ENCODE measurements at places on chromosomes 5 and 9. TPM values are rescaled to one million over a fixed set of nuclear protein-coding genes. Genes with fewer than 3 reads are reported as not detected.

GRXCR2 gene
- not detected for total RNA-seq

PRSS3 gene
- 4.6 TPM for total RNA-seq

SUSD3 gene
- total RNA-seq: 41.4 TPM

- H3K27ac ChIP-seq: no peak overlapping the region
- no peak for DNase-seq
- no peaks in the 10 kb centered on the region for H3K27me3 ChIP-seq
- H3K4me3 ChIP-seq: no peak overlapping the region
- H3K4me1 ChIP-seq: no peaks in the 10 kb centered on the region
These were observed 1850.0 kb upstream of the ACO1 start for GRCh38 chr9:30534455-30534854.

DNA sequence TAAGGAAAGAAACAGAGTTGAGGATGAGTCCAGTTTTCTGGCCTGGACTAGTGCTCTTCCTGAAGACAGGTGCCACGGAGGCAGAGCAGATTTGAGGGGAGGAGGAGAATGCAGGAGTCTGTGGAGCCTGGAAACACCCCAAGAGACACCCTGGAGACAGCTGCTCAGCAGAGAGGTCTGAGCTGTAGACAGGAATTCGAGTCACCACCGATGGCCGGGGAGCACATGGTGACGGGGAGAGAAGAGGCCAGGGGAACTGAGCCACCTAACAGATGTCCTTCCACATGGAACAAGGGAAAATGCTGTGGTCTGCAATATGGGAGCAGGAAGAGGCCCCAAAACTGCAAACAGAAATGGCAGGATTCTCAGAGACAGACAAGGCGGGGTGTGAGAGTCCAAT is 22.9 kb downstream of the CPLX2 start:
- H3K27ac ChIP-seq: no peak overlapping the region
- H3K36me3 ChIP-seq: no peaks in the 10 kb centered on the region
- H3K27me3 ChIP-seq: no peaks in the 10 kb centered on the region
- no peak overlapping the region for H3K4me3 ChIP-seq
- no peaks in the 10 kb centered on the region for H3K4me1 ChIP-seq

GRCh38 chr9:100324594-100325200 is 28.0 kb downstream of the TEX10 start:
- no peaks in the 10 kb centered on the region for H3K36me3 ChIP-seq
- DNase-seq: no peak
- no peaks in the 10 kb centered on the region for H3K4me1 ChIP-seq
- H3K4me3 ChIP-seq: no peak overlapping the region
- no peak overlapping the region for H3K27ac ChIP-seq
- no peaks in the 10 kb centered on the region for H3K27me3 ChIP-seq

DNA sequence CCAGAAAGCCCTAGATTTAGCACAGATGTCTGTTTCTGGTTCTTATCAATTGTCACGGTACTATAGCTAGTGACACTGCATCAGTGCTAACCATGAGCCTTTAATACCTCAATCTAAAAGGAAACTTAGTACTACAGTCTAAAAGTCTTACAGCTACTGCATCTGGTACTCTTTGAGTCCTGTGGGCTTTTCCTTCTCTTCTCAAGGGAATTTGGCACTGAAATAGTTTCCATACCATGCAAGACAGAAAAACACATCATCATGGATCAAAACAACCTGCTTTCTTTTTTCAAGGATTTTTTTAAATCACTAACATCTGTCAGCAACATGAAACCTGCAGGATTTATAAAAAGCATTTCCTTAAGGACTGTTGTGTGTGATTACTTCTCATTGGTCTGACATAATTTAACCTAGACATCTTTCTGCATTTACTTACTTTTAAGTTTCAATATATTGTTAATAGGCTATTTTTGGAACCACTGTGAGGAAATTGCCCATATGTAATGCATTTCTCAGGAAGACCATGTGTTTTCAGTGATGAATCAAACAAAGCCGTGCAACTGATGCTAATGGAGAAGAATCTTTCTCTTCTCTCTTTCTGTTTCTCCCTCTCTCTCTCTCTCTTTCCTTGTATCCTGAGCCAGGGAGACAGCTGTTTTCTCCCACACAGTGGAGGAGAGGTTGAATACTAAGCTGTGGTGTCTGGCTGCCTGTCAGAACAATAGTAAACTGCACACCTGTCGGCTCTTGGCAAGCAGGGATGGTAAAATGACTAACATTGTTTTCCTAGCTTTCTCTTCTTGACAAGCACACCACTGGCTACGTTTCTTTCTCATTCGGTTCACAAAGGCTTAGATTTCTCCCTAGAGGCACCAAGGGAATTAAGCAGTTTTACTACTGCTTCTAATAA is 273.4 kb downstream of the CSNK1G3 start:
- H3K27me3 ChIP-seq: no peaks in the 10 kb centered on the region
- no peaks in the 10 kb centered on the region for H3K4me1 ChIP-seq
- no peaks in the 10 kb centered on the region for H3K36me3 ChIP-seq
- H3K27ac ChIP-seq: no peak overlapping the region
- no peak for DNase-seq

GRCh38 chr9:81682797-81683196 is 6.5 kb downstream of the TLE1 start:
- H3K36me3 ChIP-seq: peaks cover 34% of the 10 kb centered on the region
- no peak overlapping the region for H3K4me3 ChIP-seq
- DNase-seq: no peak
- H3K4me1 ChIP-seq: peaks cover 27% of the 10 kb centered on the region
- no peaks in the 10 kb centered on the region for H3K27me3 ChIP-seq

GRCh38 chr5:1031306-1031959 is 22.8 kb downstream of the NKD2 start:
- H3K27me3 ChIP-seq: no peaks in the 10 kb centered on the region
- no peak for DNase-seq

DNA sequence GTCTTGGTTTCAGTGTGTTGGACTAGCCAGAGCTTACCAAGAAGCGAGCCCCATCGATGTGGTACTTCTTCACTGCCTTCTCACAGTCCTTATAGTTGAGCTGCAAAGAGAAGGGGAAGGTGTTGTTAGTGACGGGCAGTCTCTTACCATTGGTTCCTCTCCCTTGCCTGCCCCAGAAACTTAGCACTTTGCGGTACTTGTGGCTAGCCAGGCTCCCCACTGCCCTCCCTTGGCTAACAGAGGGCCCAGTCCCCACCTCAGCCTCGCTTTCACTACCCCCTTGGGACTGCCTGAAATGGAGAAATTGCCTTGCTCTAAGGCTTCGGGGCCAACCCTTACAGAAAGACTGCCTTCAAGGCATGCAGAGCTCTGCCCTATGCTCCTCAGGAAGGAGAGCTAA is 4.3 kb downstream of the LCP2 start:
- H3K4me3 ChIP-seq: no peak overlapping the region
- no peaks in the 10 kb centered on the region for H3K27me3 ChIP-seq
- peaks cover 3% of the 10 kb centered on the region for H3K36me3 ChIP-seq
- no peak overlapping the region for H3K27ac ChIP-seq

DNA sequence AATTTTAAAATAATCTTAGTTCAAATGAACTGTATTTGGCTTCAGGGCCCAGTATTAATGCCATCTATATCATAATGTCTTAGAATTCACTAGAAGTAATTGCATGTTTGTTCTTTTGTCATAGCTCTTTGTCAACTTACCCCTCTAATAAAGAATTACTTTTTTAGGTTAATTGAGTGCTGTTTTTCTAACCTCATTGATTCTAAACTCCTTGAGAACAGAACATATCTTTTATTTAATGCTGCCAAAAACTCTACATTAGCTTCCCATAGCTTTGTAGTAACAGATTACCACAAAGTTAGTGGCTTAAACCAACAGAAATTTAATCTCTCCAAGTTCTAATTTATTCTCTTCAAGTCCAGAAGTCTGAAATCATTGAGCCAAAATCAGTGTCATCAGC is 242.4 kb downstream of the LURAP1L start:
- H3K27me3 ChIP-seq: no peaks in the 10 kb centered on the region
- no peak overlapping the region for H3K27ac ChIP-seq

DNA sequence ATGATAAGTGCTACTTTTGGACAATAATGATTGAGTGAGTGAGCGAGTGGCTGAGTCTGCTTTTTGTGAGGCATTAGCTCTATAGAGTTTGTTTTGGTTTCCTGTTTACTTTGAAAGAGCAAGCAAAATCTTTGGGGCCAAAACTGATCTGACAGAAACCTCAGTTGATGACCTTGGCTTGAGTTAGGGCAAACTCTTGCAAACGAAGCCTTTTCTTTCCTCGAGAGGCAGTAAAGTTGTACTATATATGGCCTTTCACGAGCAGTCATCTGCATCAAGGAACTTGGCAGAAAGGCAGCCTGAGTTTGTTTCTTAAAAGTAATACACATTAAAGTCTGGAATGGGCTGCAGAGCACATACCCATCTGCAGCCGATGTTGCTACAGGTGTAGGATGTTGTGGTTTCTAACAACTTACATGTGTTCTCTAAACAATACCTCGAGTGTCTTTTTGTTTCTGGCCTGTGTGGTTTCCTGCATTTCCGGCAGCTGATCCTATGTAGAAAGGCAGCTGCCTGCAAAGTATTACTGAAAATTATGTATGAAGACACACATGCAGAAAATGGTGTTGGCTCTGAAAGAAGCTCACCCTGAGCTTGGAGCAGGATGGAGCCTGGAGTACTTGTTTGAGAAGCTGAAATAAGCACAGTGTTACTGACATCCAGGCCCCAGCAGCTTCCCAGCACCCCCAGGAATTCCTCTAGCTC is 60.8 kb downstream of the FOXD1 start:
- no peak overlapping the region for H3K27ac ChIP-seq
- no peak overlapping the region for H3K4me3 ChIP-seq
- no peaks in the 10 kb centered on the region for H3K27me3 ChIP-seq
- no peaks in the 10 kb centered on the region for H3K36me3 ChIP-seq
- DNase-seq: no peak

GRCh38 chr5:127645300-127645726 is 3.6 kb upstream of the CTXN3 start:
- H3K4me1 ChIP-seq: no peaks in the 10 kb centered on the region
- H3K27me3 ChIP-seq: no peaks in the 10 kb centered on the region
- no peak overlapping the region for H3K4me3 ChIP-seq
- H3K27ac ChIP-seq: no peak overlapping the region
- DNase-seq: no peak

- H3K27me3 ChIP-seq: no peaks in the 10 kb centered on the region
- no peaks in the 10 kb centered on the region for H3K4me1 ChIP-seq
- H3K4me3 ChIP-seq: no peak overlapping the region
- H3K36me3 ChIP-seq: peaks cover 84% of the 10 kb centered on the region
These were observed 16.6 kb downstream of the PTGR1 start for GRCh38 chr9:111582888-111583287.

DNA sequence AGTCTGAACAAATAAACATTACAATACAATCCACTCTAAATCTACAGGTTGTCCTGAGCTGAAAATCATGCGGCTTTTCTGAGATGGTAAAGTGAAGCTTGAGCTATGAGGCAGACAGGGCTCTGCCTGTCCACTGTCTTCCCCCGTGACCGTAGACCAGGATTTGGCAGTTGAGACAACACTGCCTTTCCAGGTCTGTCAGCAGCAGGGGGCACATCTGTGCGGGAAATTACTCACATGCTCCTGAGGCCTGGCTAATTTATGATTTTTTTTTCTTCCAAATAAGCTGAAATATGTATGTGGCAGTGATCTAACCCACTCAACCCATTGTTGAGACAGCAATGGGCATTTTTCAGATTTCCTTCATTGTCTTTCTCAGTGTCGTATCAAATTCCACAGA is 307.9 kb downstream of the FBXL7 start:
- no peak overlapping the region for H3K27ac ChIP-seq
- no peaks in the 10 kb centered on the region for H3K36me3 ChIP-seq
- DNase-seq: no peak
- no peak overlapping the region for H3K4me3 ChIP-seq
- H3K4me1 ChIP-seq: no peaks in the 10 kb centered on the region

DNA sequence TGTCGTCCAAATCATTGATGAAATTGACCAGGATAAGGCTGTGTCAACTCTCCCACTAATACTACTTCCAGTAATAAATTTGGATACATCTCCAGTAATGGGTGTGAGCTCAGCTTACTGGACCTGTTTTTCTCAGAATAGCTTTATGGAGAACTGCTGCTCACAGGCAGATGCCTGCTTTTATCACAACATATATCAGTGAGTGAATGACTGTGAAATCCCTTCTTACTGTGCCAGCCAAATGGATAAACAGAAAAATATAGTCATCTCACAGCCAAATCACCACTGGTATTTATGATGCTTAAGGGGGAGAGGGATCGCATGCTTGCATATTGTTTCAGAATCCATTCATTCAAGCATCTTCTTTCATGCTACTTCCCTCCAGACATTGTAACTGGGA is 148.4 kb upstream of the PAPPA start:
- H3K36me3 ChIP-seq: no peaks in the 10 kb centered on the region
- H3K4me1 ChIP-seq: no peaks in the 10 kb centered on the region
- no peak for DNase-seq
- no peaks in the 10 kb centered on the region for H3K27me3 ChIP-seq
- no peak overlapping the region for H3K4me3 ChIP-seq

DNA sequence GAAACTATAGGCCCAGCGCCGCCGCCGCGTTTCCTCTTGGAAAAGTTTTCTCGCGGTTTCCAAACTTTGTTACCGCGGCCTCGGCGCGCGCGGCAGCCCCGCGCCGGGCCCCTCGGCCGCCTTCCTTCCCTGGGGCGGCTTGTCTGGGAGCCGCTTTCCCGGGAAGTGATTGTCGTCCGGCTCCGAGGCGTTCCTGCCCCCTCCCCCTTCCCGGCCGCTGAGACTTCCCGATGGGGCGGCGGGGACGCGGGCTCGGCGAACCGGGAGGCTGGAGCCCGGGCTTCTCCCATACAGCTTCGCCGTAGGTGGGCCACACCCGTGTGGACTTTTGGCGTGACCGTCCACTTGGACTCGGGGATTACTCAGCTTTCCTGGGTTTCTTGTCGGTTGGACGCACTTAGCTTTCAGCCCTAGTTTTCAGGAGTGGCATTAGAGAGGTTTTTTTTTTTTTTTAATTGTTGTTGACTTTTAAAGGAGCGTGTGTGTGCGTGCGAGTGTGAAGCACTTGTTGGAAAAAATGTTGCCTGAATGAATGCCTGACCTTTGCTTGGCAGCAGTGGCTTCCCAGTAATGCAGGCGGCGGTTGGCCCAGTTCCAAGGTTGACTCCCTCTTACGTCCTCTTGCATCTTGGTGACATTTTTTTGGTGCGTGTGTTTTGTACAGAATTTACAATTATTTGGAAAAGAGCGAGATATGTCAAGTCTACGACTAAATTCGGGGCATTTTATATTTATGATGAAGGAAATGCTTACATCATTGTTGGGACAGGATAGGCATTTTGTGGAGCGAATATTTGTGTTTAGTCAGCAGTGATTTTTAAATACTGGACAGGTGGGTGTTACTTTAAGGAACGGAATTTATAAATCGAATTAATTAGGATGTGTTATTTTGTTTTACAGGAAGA is 821 bp downstream of the CTNNA1 start:
- peaks cover 4% of the 10 kb centered on the region for H3K36me3 ChIP-seq
- H3K4me3 ChIP-seq: peak overlapping the region; percentile 68

GRCh38 chr5:16131878-16132277 is 47.7 kb downstream of the MARCHF11 start:
- H3K4me3 ChIP-seq: no peak overlapping the region
- no peaks in the 10 kb centered on the region for H3K27me3 ChIP-seq
- H3K4me1 ChIP-seq: no peaks in the 10 kb centered on the region
- H3K36me3 ChIP-seq: no peaks in the 10 kb centered on the region

- no peaks in the 10 kb centered on the region for H3K36me3 ChIP-seq
- no peaks in the 10 kb centered on the region for H3K4me1 ChIP-seq
- H3K4me3 ChIP-seq: no peak overlapping the region
- DNase-seq: no peak
- no peak overlapping the region for H3K27ac ChIP-seq
These were observed 67.3 kb downstream of the SCAI start for GRCh38 chr9:125075997-125076396.

GRCh38 chr5:67814569-67815311 is 400.8 kb upstream of the PIK3R1 start:
- H3K4me1 ChIP-seq: no peaks in the 10 kb centered on the region
- H3K27ac ChIP-seq: peak overlapping the region; percentile 5
- DNase-seq: no peak
- H3K4me3 ChIP-seq: no peak overlapping the region

GRCh38 chr9:92616655-92617111 is 53.2 kb downstream of the IPPK start:
- H3K27me3 ChIP-seq: no peaks in the 10 kb centered on the region
- H3K4me3 ChIP-seq: peak overlapping the region; percentile 20
- H3K4me1 ChIP-seq: peaks cover 39% of the 10 kb centered on the region
- DNase-seq: peak; percentile 79

Data from right lobe of liver (tissue), 6 donors.